ENCODE measurements at places on chromosomes 16 and 17. TPM values are rescaled to one million over a fixed set of nuclear protein-coding genes. Genes with fewer than 3 reads are reported as not detected.
A peak's percentile ranks its signal among the peaks of the same experiment; 100 is the strongest.

- DNase-seq = no peak
These were observed 182.0 kb downstream of the SEC14L1 start for GRCh38 chr17:77322514-77323412.

DNA sequence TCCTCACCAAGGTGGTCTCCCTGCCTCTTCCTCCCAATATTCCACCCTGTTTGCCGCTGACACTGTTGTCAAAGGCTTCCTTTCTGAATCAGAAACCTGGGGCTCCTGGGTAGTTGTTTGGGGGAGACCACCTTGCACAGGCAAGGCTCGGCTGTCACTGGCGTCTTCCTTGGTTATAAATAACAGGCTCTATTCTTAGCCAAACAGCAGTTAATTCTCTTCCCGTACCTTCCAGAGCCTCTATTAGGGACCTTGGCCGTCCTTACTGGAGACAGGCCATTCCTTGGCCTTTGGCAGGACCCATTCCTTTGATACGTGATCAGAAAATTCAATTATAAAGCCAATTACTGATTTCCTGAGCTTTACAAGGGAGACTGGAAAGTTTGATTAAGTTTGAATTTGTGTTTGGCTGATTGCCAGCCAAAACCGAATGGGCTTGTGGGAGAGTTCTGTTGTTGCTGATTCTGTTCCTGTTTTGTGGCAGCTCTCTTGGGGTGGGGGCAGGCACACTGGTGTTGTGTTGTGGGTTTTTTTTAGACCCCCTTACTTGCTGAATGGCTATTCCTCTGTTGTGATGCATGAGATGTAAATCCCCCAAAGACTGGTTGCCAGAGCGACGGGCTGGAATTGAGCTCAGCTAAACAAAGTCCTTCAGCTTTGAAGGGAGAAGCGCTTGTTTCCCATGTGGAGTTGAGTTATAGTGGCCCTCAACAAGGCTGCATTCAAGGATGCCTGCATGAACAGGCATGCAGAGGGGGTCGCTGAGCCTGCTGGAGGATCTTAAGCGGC lies 104.6 kb downstream of the GNAO1 start:
- peak; percentile 26 for DNase-seq

DNA sequence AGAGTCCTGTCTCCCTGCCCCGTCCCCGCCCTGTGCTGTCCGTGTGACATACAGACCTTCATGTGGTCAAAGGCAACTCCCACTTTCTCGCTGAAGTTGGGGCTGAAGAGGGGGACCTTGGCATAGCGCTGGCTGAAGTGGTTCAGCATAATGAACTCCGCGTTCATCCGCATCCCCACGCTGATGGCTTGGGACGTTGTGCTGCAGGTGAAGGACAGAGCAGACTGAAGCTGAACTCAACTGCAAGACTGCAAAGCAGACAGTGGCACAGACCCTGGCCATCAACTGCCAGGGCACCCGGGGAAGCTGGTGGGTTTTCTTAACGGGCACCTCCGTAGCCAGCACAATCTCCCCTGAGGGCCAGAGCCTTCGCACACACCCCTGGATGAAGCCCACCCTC lies 24.2 kb downstream of the ELAC2 start:
- no peak for DNase-seq

GRCh38 chr17:71229070-71229469 lies 891.8 kb upstream of the SOX9 start:
- no peak for DNase-seq

DNA sequence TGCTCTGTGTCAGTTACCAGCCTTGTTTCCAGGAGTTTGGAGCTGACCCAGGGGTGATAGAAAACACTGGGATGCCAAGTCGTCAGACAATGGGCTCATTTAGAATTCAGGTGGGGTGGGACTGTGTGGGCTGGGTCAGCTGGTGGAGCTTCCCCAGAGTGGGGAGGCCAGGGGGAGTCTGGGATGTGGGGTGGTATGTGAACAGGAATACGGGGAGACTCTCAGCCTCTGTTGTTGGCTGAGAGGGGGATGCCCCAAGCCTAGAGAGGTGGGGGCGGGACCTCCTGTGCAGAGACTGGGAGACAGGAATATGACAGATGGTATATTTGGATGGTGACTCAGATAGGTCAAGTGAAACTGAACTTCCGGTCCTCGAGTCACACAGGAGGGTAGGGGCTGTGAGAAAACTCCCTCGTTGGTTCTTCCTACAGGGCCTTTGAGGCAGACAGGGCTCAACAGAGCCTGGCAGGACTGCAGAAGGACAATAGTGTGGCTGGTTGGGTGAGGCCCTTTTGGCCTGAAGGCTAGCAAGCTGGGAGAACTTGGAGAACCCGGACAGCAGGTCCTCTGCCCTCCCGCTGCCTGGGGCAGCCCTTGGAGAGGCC lies 23.7 kb downstream of the CDH1 start:
- DNase-seq = no peak

DNA sequence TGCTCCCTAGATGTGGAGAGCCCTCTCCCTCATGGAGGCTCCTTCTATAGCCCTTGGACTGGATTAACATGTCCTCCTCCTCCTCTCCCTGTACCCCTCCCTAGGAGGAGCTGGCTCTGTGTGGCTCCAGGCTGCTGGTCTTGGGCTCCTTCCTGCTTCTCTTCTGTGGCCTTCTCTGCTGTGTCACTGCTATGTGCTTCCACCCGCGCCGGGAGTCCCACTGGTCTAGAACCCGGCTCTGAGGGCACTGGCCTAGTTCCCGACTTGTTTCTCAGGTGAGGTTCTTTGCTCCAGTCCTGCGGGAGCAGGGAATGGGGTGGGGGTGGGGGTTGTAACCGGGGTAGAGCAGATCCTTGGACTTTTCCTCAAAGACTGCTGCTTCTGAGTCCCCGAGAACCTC lies 2.4 kb upstream of the TAOK2 start:
- no peak for DNase-seq

- no peak for DNase-seq
These were observed 2.0 kb downstream of the CORO7 start for GRCh38 chr16:4414187-4414917.

GRCh38 chr17:72592242-72592966 lies 471.6 kb downstream of the SOX9 start:
- DNase-seq = no peak

DNA sequence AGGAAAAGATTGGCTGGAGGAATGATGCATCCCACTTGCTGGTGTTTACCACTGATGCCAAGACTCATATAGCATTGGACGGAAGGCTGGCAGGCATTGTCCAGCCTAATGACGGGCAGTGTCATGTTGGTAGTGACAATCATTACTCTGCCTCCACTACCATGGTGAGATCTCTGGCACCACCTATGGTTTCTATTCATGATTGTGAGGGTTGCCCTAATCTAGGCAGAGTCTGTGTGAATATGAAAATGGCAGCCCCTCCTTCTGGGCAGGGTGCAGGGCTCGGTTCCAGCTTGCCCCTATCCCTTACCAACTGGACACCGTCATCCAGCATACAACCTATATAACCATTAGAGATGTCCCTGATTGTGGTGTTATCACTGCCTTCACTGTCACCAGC lies 33.4 kb downstream of the ITGB3 start:
- no peak for DNase-seq

DNA sequence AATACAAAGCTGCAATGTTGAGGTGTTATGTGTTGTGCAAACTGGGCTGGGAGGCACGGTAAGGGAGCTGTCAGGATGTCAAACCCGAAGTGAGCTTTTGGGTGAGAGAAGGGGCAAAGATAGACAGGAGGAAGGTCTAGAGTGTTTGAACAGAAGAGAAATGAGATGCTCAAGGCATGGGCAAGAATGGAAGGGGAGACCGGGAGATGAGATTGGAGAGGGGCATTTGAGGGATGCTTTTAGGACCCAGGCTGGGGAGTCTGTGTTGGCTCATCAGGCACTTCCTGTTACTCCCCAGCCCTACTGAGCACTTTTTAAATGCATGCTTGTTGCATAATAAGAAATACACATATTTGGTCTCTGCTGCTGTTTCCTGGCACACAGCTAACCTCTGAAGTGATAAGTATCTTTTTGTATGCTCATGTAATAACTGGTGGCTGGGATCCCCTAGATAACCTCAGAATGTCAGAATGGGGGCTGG lies 13.7 kb downstream of the UNC45B start:
- no peak for DNase-seq

DNA sequence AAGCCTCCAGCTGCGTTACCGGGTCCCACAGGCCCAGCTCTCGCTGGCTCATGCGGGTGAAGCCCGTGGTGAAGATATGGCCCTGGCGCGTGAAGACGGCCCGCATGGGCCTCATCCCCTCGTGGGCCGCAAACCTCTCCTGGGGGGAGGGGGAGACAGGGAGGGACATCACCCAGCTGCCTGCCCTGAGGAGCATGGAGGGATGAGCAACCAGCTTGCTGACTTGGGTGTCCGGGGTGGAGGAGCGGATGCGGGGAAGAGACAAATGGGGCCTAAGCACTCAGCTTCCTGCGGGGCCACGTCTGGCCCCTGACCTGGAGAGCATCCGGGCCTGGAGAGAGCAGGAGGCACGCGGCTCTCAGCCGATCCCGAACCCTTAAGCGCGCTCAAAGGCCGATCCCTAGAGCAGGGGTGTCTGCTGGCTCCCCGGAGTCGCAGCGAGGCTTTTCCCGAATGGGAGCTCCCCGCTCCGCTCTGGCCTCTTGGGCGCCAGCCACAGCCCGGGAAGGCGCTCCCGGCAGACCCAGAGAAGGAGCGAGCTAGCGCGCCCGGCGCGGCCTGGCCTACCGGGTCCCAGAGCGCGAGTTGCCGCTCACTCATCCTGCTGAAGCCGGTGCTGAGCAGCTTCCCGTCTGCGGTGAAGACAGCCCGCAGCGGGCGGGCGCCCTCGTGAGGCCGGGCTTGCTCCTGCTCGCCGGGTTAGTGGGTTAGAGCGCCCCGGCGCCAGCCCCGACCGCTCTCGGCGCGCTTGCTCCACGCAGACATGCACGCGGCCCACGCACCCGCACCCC lies 5.0 kb downstream of the CORO6 start:
- DNase-seq = no peak

GRCh38 chr16:24737391-24737871 lies 8.0 kb downstream of the TNRC6A start:
- no peak for DNase-seq

GRCh38 chr17:75102385-75102821 lies 7.4 kb upstream of the ARMC7 start:
- no peak for DNase-seq

DNA sequence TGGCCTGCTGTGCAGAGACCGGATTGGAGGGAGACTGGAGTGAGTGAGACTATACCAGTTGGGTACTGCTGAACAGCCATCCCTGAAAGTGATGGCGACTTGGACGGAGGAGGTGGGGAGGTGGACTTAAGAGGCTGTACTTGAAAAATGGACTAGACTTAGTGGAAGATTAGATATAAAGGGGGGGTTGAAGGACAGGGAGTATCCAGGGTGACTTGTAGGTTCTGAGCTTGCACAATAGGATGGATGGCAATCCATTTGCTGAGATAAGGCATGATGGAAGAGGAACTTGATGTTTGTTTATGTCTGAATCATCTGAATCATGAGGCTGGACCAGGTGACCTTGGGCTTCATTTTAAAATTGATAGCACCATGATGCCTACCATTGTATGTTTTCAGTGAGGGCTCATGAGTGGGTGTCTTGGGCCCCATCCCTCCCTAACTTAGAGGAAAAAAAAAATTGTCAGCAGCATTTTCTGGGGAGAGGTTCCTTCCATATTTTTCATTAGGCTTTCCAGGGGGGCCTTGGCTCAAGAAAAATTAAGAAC lies 41.2 kb downstream of the PRKCA start:
- no peak for DNase-seq

DNA sequence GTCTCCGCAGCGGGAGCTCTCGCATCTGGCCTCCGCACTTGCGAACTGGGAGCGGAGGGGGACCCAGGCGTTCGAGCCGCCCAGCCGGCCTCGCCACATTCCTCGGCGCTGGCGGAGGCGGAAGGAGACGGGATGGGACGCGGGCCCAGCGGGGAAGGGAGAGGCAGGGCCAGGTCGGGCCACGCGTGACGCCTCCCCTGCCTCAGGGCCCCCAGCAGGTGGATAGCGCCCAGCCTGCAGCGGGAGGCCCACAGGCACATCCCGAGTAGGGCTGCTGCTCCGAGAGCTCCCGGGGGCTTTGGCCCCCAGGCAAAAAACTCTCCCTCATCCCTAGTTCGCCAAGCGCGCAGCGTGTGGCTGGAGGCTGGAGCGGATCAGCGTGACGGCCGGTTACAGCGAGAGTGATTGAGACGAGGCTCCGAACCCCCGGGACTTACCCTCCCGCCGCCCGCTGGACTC lies 800 bp downstream of the PLEKHH3 start:
- no peak for DNase-seq

DNA sequence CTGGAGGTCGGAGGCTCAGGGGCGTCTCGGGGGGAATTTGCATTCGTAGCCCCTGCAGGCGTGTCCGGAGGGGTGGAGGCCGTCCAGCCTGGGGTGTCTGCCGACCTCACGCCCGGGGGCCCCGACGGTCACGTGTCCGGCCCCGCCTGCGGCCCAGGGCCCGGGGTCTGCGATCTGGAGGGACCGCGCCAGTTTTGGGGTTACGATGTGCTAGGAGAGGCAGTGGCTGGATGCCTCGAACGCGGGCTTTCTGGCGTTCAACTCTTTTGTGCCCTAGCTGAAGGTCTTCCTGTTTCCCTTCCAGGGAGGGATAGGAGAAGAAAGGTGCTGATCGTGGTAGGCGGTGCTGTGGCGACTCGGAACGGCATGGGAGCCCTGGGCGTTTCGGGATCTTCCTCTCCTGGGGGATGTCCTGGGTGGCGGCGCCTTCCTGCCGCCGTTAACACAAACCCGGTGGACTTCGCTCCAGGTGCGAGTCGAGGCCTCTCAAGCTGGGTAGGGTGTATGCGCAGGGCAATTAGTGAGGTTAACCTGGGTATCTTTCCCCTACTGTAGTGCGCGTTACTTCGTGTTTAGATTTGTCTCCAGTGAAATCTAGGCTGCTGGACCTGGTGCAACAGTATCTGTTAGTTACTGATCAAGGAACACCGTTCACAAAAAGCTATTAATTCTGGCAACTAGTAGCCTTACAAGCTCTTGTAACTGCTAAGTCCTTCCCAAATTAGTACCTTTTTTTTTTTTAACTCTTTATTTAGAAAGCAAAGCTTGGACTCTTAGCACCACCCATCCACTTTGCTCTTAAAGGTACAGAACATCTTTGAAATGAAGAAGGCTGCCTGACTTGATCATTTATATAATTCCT lies 1.3 kb downstream of the AKAP1 start:
- DNase-seq = no peak

GRCh38 chr17:79566251-79566955 lies 44.4 kb downstream of the RBFOX3 start:
- DNase-seq = no peak

DNA sequence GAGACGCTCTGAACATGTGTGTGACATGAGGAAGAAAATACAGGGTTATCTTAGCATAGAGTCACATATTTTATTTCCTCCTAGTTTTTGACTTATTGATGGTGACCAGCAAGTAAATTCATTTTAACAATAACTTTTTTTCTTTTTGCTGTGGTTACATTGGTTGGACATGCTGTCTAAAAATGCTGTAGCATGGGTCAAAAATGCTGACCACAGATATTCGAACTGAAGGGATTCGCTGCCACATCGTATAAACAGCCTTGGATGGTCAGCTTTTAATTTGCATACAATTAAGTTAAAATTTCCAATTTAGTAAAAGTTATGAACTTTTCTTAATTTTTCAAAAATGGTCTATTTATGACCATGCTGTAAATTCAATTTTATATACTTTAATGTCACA lies 30.5 kb downstream of the RPGRIP1L start:
- DNase-seq = no peak

CD300A gene
- polyA plus RNA-seq = 1.2 TPM

PER1 gene
- polyA plus RNA-seq = 59.2 TPM

KRTAP2-4 gene
- polyA plus RNA-seq = not detected

CNTD1 gene
- polyA plus RNA-seq = 0.70 TPM

ABCC3 gene
- 0.39 TPM for polyA plus RNA-seq

All from forelimb muscle (tissue), 1 donor.